ENCODE measurements at places on chromosomes 4 and X. TPM values are rescaled to one million over a fixed set of nuclear protein-coding genes. Genes with fewer than 3 reads are reported as not detected.

Gene EGFL6
- total RNA-seq, result 0.26 TPM

Gene ATP5ME
- 70.8 TPM for total RNA-seq

DNA sequence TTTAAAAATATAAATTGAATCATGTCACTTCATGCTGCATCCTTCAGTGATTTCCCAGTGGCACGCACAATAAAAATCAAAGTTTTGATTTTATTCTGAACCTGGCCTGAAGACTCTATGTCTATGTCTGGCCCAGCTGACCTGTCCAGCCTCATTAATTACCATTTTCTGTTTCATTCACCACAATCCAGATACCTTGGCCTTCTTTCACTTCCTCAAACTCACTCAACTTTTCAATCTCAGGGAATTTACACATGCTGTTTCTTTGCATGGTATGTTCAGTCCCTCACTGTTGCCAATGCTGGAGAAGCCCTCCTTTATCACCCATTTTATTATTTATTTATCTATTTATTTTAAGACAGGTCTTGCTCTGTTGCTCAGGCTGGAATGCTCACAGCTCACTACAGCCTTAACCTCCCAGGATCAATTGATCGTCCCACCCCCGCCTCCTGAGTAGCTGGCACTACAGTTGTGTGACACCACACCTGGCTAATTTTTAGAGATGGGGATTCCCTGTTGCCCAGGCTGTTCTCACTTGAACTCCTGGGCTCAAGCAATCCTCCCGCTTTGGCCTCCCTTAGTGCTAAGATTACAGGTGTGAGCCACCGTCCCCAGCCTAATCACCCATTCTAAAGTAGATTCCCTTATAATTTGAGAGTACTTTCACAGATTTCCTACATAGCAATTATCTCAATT, 43.1 kb downstream of the ZGRF1 start:
- DNase-seq, result no peak

GRCh38 chrX:8242431-8243020, 71.5 kb upstream of the VCX2 start:
- DNase-seq, result no peak

- DNase-seq, result peak; percentile 47
Measured at GRCh38 chr4:67909905-67910584, 26.2 kb upstream of the TMPRSS11D start.

Gene TMEM131L
- total RNA-seq, result 7.9 TPM

- DNase-seq, result peak; percentile 93
Measured at GRCh38 chrX:31609130-31609529, 537.3 kb upstream of the FTHL17 start.

GRCh38 chrX:119736206-119736764, 22.1 kb upstream of the SOWAHD start:
- DNase-seq, result peak; percentile 27

DNA sequence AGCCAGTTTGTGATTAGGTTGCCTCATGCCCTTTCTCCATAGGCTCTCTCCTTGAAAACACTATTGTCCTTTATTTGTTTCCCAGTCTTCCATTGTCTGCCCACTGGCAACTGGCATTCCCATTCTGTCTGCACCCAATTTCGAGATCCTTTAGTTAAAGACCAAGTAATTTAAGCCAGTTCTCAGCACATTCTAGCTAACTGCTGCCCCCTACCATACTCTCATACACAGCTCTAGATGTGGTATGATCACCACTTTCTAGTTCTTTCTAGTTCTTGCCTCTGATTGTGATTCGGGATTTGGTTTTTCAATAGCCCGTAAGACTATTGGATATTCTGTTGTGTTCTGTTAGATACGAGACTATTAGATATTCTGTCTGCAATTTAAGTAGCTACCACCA, 135.8 kb upstream of the TRPC5 start:
- no peak for DNase-seq

Gene NAT8L
- not detected for total RNA-seq

- DNase-seq, result peak; percentile 65
Measured at GRCh38 chr4:158172261-158173258, at the start of gene GASK1B. TSS of gene GASK1B (minus strand) at chr4:158173025. CDS start at chr4:158171375, 1,650 bp downstream.

- DNase-seq, result peak; percentile 7
Measured at GRCh38 chr4:39664828-39665731, 26.4 kb upstream of the SMIM14 start.

DNA sequence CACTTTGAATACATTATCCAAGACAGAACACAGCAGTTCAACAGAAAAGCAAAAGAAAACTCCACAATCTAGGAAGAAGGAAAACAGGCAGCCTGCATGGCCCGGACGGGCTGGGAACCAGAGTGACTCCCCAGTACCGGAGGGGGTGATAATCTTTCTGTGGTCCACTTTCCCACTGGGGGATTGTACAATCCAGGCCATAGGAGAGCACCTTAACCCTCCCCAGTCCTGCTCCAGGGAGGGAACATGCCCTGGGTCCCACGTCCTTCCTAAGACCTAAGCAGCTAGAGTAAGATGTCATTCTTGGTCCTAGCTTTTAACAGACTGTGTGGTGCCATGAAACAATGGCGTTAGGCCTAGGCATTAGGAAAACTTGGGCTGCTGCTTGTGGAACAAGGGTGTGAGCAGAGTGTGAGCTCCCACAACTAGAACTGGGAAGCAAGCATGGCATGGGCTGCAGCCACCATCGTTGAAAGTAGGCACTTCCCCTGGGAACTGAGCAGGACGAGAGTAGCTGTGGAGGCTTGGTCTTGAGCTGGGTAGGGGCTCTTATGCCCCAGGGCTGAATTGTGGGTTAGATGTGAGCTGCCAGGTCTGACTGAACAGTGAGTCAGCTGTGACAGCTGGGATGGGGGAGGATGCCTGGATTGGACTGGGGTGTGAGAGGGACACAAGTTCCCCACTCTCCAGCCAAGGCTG, 42.4 kb downstream of the NAT8L start:
- DNase-seq, result peak; percentile 73

- DNase-seq, result no peak
Measured at GRCh38 chrX:39710776-39711175, 387.0 kb downstream of the BCOR start.

DNA sequence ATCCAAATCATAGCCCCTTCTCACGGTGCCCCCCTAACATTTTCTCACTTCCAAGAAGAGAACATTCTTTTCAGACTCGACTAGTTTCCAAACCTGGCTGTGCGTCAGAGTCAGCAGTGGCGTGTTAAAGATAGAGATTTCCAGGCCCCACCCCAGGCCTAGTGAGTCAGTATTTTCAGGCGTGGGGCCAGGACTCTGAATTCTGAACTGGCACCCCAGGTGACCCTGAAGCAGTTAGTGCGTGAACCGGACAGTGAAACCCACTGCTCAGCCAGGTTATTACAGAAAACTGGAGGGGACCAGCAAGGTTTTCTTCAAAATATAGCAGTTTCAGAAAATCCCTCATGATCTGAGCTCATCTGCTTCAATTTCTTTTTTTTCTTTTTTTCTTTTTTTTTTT, 35.0 kb upstream of the BCOR start:
- DNase-seq, result peak; percentile 76

Gene C4orf36
- 2.4 TPM for total RNA-seq

- DNase-seq, result no peak
Measured at GRCh38 chr4:108628411-108628810, 8.0 kb downstream of the RPL34 start.

- no peak for DNase-seq
Measured at GRCh38 chr4:173990869-173991210, 292.6 kb downstream of the FBXO8 start.

Gene DCAF8L1
- not detected for total RNA-seq

Gene TLR8
- not detected for total RNA-seq

Gene UCHL1
- 28.4 TPM for total RNA-seq

Gene RRH
- 0.38 TPM for total RNA-seq

Gene HMX1
- not detected for total RNA-seq

DNA sequence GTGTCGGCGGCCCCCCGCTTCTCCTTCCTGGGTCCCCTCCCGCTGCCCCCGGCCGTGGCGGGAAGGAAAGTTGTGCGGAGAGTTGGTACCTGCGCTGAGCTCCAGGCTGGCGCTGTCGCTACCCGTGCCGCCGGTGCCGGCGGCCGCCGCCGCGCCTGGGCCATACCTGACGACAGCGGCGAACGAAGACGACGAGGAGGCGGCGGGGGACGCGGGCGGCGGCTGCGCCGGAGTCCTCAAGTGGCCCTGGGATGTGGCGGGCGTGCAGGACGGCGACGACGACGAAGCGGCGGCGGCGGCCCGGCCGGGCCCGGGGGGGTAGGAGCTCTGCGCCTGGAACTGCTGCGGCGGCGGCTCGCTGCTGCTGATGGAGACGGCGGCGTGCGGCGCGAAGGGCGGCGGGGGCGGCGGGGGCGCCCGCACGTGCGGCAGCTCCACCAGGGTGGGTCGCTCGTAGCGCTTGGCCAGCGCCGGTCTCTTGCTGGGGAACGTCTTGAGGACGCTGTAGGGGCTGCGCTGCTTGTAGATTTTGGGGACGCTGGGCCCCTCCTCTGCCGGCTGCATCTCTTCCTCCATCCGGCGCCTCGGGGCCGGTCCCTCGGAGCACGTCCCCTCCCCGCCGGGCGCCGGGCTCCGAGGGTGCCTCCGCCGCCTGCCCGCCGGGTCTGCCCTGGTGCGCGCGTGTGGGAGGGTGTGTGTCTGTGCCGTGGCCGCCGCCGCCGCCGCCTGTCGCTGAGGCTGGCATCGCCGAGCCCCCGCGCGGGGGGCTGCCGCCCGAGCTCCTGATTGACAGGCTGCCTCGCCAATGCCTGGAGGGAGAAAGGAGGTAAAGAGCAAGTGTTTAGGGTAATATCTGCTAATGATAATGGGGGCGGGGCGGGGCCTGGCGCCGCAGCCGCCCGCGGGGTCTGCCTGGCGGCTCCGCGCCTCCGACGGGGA, 618 bp downstream of the BEND4 start:
- no peak for DNase-seq

- DNase-seq, result no peak
Measured at GRCh38 chr4:54800831-54801530, 143.2 kb downstream of the KIT start.

Gene MAGEC2
- total RNA-seq, result not detected

Gene GPRIN3
- total RNA-seq, result not detected
